ENCODE measurements at places on chromosomes 4 and X. TPM values are rescaled to one million over a fixed set of nuclear protein-coding genes. Genes with fewer than 3 reads are reported as not detected.

SLC34A2 gene
- 0.19 TPM for total RNA-seq

ATP5ME gene
- 374 TPM for total RNA-seq

FTSJ1 gene
- total RNA-seq = 64.7 TPM

SPIN3 gene
- total RNA-seq = 5.3 TPM

GRIA2 gene
- not detected for total RNA-seq

Data from A549 treated with ZK216348 at 1 μM for 4 hours (cell line).